ENCODE measurements at places on chromosomes 3 and 15.

- DNase-seq, result no peak
Observed at GRCh38 chr3:150376001-150376848, 31.9 kb upstream of the TSC22D2 start.

DNA sequence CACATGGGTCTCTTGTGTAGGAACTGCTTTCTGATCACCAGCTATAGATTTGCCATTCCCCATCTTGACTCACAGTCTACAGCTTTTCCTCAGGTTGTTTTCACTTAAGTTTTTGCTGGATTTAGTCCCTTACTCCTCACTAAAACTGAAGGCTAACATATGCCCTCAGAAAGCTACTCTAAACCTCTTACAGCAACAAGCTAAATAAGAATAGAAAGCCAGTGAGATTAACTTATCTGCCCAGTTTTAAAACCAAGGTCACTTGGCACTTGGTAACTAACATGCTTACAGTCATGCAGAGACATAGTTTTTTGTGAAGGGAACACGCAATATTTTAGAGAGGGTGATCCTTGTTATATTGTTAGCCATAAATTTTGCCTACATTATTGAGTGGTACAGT lies at the start of gene GUCA1C:
GUCA1C (minus strand) TSS at position 180 of the 400 bp plus-strand sequence; CDS start at position 63, 117 bp downstream.
- no peak for DNase-seq

DNA sequence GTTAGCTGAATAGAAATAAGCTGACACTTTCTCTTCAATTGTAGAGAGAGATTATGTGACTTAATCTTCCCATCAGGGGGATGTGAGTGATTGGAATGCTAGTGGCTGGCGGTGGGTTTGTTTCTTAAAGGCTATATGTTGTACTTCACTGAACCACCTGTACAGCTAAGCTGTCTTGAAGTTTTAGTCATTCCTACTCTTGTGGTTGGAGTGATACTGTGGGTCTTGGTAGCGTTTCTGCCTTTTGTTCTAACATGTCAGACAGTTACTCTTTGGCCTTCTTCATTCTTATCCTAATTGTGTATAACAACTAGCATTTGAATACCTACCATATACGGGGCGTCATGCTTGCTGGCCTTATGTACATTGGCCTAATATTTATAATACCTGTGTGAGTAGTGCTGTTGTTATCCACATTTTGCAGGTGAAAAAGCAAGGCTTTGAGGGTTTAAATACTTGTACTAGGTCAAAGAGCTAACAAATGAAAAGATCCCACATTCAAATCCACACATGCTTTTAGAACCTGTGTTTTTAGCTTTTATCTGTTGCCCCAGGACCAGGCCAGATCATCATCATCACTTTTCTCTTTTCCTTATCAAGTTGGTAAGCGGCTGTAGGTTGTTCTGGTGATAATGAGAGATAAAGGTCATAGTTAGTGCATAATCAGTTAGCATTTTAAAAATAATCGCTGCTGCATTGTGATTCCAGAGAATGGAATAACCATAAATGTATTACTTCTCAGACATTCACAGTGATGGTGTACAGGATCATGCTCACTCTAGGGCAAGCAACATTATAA lies 50.2 kb downstream of the AKAP13 start:
- DNase-seq, result no peak

DNA sequence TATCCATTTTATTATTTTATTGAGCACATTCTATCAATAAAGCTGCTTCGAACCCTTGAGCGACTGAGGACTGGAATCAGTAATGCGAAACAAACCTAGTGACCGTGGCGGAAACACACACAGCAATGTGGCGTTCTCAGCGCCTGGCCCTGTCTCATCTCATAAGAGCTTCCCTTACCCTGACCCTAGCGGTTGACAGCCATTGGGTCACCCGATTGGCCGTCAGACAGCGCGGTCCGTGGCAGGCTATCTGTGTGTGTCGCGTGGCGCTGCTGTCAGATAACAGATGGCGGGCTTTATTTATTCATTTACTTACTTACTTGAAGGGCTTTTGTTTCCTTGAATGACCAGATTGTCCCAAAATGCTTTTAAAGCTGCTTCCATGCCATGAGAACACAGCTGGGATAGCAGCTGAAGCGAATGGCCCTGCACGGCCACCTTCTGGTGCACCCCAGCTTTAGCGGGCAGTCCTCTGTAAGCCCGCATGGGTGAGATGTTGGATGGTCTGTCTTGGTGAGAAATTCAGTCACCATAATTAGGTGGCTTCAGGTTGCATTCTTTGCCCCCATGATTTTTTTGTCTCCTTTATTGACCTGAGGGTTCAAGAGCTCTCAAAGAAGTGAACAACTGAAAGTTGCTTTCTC lies 215.5 kb upstream of the BHLHE40 start:
- DNase-seq, result no peak

DNA sequence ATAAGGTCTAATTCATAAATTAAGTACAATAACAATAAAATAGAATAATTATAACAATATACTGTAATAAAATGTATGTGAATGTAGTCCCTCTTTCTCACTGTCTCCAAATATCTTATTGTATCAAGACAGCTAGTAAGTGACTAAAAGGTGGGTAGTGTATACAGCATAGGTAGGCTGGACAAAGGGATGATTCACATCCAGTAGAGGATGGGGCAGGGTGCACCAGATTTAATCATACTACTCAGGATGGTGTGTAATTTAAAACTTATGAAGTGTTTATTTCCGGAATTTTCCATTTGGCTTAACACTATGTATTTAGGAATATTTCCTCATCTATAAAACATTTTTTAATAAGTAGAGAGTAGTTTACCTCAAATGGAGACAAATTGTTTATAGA lies 876.1 kb upstream of the CADM2 start:
- no peak for DNase-seq

GRCh38 chr3:122688996-122689395 lies 8.4 kb downstream of the PARP14 start:
- no peak for DNase-seq

DNA sequence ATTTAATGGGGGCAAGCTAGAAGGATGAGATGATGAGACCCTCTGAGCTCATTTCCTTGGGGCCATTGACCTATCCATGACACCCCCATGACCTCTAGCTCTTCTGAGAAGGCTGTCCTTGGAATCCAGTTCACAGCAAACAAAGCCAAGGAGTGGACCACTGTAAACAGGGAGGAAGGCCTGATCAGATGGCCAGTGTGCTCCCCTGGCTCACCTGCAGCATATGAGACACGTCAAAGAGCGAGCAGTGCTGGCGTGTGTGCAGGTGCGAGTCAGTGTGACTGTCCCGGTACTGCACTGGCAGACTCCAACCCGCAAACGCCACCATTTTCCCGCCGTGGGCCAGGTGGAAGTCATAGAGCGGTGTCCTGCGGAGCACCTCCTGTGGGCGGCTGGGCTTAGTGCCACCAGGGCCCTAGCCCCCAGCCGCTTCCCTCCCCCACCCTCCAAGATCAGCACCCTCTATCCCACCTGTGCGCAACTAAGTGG lies 339 bp downstream of the AMT start:
- no peak for DNase-seq

DNA sequence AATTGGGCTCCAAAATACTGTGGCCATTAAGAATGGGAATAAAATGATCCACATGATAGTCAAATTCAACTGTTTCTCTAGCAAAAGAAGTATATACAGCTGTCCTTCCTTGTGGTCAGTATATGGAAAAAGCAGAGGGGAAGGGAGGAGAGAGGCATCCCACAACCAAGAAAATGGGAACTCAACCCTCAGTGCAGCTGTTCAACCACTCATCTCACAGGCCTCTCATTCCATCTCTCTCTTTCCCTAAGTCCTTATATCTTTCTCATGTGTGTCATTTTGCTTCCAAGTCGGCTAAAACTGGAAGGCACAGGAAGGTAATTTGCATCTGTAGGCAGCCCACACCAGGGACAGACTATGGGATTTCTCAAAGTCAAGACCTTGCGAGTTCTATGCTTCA lies 27.5 kb downstream of the AVEN start:
- no peak for DNase-seq

DNA sequence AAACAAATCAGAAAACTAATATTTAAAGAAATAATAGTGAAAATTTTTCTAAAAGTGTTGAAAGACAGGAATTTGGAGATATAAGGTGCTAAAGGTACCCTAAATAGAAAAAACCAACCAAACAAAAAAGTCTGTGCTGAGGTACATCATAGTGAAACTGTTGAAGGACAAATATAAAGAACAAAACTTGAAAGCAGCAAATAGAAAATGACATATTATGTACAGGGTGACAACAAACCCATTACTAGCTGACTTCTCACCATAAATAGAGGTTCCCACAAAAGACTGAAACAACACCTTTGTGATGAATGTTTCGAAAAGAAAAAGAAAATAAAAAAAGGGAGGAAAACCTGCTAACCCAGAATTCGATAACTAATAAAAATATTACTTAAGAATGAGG lies 502.5 kb upstream of the NECTIN3 start:
- DNase-seq, result no peak

- DNase-seq, result no peak
Observed at GRCh38 chr3:58047826-58048225, 39.6 kb downstream of the FLNB start.

DNA sequence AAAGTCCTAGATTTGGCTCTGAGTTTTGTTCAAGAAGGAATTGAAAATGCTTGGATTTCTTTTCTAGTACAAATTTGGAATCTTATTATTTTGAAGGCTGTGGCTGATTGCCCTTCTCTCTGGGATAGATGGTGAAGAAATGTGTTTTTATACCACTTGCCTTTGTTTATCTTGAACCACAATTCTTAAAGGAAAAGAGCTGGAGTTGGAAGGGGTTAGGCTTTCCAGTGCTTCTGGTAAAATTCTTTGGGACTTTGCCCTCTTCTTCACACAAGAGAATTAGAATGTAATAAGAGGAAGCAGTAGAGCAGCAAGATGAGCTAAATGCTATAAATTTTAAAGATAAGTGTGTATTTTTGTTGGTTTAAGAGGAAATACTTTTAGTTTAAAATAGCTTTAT lies 65.8 kb downstream of the COL6A5 start:
- no peak for DNase-seq

- DNase-seq, result no peak
Observed at GRCh38 chr15:49044002-49044401, 2.2 kb downstream of the SECISBP2L start.

DNA sequence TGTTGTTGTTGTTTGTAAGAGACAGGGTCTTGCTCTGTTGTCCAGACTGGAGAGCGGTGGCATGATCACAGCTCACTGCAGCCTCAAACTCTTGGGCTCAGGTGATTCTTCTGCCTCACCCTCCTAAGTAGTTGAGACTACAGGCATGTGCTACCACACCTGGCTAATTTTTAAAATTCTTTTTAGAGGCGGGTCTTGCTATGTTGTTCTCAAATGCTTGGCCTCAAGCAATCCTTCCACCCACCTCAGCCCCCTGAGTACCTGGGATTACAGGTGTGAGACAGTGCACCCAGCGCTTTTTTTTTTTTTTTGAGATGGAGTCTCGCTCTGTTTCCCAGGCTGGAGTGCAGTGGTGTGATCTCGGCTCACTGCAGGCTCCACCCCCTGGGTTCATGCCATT lies 46.7 kb downstream of the TMOD3 start:
- no peak for DNase-seq

- no peak for DNase-seq
Observed at GRCh38 chr3:65576966-65577365, 461.8 kb downstream of the MAGI1 start.

DNA sequence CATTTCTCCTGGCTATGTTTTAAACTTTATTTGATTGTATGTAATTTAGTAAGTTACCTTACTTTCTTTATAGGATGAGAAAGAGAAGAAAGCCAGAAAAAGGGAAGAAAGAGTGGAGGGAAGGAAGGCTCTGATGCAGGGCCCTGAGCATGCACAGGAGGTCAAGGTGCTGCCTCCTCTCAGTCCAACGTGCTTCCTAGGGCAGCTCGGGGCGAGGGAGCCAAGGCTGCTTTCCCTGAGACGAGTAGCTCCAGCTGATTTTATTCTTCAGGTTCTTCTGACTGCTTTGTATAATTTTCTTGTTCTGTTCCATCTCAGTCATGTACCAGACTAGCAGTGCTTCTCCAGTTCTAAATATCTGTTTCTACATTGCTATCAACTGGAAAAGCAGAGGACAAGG lies 3.4 kb downstream of the CORO2B start:
- no peak for DNase-seq

- DNase-seq, result no peak
Observed at GRCh38 chr3:123412076-123412475, 36.8 kb downstream of the ADCY5 start.

- DNase-seq, result no peak
Observed at GRCh38 chr3:112858410-112859069, 11.9 kb upstream of the CD200R1L start.

DNA sequence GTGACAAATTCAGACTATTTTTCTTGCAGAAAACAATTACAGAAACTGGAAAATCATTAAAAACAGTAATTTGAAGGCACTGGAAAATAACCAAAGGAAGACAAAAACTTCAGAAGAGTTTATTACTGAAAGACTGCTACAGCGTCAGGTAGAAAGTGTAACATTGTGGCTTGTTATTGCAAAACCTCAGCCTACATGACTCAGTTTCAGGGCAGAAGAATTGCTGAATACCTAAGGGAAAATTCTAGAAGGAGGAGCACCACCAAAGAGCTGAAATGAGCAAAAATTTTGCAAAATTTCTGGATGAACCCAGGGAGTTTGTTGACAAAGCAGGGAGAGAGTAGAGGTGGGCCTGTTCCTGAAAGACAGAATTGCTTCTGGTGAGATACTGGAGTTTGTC lies 219.6 kb downstream of the C3orf38 start:
- no peak for DNase-seq

DNA sequence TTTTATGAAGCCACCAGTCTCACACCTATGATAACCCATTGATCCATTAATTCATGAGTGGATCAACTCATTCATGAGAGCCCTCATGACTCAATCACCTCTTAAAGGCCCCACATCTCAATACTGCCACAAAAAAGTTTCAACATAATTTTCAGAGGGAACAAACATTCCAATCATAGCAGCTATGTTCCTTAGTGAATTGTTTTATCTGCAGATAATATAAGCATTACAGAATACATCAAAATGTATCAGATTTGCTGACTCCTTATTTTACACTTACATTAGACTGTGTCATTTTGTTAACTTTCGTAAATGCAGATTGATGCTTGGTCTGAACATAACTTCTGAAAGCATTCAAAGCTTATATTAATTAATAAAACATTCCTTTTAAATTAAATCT lies 155.3 kb upstream of the MBNL1 start:
- DNase-seq, result no peak

DNA sequence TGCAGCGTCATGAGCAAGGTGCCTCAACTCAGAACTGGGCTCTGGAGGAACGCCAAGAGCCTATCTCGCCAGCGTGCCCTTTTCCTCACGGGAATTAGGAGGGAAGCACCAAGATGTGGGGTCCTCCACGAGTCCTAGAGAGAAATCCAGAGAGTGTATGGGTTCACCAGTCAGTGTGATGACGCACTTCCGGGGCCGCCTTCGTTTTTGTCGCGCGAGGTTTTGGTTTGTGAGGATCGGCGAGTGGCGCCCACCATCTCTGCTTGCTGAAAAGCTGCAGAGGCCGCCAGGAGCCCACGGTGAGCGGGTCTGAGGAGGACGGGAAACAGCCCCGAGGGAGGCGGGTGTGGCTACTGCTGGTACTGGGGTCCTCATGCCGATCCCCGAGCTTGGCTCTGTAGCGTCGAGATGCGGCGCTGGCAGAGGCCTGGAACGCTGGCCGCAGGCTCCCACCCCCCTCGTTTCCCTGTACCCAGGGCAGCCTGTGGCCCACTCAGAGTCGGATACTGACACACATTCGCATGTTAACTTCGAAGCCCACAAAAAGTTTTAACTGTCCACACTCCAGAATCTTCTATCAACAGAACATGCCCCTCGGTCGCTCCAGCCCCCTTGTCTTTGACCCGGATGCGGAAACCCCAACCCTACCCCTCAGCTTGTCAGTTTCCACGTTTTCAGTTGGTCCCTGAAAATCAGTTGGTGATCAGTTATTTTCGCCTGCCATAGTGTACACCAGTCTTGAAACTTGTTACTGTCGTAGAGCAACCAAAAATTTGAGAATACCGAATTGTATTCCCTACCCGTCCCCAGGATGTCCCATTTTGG lies 30.4 kb downstream of the ZNF662 start:
- DNase-seq, result no peak
